Esophagus squamous epithelium (tissue), 5 donors: ENCODE measurements at places on chromosomes 3 and 15.

GRCh38 chr3:114899186-114899931 lies 247.7 kb downstream of the ZBTB20 start:
- DNase-seq = no peak

DNA sequence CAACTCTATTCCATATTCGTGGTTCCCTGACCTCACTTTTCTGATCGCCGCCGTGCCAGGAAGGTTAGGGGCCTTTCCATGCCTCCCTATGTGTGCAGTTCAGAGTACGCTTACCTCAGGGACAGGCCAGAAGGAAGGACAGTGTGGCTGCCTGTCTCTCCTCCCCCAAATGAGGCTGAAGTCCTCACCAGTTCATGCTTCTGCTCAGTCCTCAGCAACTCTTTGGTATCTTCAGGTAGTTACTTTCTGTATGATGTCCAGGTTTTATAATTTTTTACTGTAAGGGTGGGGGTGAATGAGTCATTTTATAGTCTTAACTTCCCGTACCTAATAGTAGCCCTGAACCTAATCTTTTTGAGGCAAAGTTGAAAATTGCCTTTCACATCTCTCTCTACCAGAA lies 98.7 kb downstream of the VPS8 start:
- no peak for DNase-seq

DNA sequence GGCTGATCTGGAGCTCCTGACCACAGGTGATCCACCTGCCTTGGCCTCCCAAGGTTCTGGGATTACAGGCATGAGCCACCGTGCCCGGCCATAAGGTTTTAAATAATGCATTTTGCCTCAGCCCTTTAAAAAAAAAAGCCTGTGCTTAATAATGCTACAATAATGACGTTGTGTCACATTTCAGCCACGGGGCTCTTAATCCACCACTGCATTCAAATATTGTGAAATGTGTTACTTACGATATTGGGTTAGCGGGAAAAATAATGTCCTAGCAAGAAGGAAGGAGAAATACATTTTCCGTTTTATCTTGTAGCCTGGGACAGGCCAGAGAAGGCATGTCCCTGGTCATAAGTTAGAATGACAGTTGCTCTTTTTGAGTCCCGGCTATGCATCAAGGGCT lies 17.6 kb downstream of the PAQR5 start:
- no peak for DNase-seq

DNA sequence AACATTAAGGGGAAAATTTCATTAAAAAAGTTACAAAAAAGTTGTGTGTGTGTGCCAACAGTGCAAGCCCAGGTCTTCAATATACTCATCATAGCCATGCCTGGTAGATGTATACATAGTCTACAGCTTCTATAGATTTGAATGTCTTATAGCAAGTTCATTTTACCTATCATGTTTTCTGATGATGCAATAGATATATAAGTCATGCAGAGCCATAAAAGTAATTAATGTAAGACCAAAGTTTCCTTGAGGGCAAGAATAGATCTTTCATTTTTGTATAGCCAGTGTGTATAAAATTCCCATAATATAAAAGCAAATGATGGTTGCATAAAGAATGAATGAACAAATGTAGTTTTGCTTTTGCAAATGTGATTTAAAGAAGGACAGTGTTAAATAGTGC lies 1138.4 kb downstream of the TBL1XR1 start:
- DNase-seq = no peak

DNA sequence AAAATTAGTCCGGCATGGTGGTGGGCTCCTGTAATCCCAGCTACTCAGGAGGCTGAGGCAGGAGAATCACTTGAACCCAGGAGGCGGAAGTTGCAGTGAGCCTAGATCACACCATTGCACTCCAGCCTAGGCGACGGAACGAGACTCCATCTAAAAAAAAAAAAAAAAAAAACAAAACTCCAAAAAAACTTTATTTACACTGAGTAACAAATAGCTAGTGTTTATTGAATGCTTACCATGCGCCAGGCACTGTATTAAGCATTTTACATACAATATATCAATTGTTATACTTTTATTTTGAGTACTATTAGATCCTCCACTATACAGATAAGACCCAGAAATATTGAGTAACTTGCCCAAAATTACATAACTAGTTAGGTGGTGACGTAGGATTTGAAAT lies 17.4 kb upstream of the ARIH1 start:
- no peak for DNase-seq
